ENCODE measurements at places on chromosomes 5 and 9.

DNA sequence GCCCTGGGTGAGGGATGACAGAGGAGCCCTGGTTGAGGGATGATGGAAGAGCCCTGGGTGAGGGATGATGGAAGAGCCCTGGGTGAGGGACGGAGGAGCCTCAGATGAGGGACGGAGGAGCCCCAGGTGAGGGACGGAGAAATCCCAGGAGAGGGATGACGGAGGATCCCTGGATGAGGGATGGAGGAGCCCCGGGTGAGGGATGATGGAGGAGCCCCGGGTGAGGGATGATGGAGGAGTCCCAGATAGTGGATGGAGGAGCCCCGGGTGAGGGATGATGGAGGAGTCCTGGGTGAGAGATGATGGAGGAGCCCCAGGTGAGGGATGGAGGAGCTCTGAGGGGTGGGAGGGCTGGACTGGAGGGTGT, 10.9 kb downstream of the PHF2 start:
- DNase-seq = no peak

GRCh38 chr5:173326501-173326960, 1.7 kb downstream of the STC2 start:
- no peak for DNase-seq

DNA sequence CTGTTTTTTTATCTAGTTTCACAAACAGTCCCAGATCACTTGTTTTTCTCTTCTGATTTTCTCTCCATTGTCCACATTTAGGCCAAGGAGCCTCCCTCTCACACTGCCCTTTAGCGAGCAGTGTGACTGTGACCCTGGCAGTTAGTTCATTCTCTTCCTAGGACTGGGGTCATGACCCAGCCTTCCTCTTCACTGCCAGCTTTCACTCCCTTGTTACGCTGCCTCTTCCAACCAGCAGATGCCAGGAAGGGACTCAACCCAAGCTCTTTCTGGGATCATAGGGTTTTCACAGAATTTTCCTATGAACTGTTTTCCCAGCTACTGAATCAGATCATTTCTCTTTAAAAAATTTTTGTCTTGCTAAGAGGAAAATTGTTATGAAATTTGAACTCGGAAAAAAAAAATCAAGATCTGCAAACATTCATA, 70.9 kb downstream of the LMNB1 start:
- no peak for DNase-seq

- DNase-seq = no peak
Observed at GRCh38 chr9:80326105-80326504, 754.3 kb downstream of the TLE4 start.

DNA sequence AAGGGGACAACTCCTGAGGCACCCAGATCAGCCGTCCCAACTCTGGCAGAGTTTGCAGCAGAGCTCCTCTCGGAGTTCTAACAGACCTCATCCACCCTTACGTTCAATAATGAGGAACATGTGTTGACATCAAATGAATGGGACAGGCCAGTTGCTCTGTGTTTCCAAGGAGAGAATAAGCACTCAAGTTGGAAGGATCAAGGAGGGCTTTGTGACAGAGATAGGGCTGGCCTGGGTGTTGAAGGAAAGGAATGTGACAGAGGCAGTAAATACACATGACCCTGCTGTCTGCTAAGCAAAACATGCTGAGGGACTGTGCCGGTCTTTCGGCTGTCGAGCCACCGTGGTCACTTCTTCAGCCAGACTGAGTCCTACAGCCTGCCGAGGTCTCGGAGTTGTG, 48.2 kb downstream of the GPR107 start:
- no peak for DNase-seq

DNA sequence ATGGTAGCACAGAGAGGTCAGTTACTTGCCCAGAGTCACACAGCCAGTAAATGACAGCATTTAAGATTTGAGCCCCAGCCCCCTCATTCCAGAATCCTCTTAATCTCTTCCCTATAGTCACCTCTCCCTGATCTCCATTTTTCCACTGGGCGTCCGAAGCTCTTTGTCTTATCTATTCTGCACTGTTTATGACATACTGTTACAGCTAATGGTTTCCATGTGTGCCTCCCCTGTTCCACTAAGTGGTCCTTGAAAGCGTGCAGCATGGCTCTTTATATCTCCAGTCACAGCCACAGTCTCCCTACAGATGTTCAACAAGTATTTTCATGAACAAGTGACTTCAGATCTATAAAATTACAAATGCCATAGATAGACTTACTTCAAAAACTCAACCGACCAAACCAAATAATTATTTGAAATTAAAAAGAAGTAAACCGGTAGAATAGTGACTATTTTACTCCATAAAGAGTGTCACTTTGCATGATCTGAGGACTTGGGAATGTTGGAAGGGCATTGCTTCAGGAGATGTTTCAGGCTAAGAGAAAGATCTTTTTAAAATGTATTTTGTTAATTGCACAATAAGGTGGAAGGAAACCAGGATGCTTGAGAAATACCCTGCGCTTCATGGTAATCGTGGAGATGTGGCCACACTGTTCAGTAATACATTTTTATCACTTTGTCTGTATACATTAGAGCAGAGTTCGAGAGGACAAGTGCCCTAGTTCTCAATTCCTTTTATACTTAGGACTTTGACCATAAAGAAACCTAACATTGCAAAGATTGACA, 237.2 kb downstream of the FBXL7 start:
- DNase-seq = no peak

DNA sequence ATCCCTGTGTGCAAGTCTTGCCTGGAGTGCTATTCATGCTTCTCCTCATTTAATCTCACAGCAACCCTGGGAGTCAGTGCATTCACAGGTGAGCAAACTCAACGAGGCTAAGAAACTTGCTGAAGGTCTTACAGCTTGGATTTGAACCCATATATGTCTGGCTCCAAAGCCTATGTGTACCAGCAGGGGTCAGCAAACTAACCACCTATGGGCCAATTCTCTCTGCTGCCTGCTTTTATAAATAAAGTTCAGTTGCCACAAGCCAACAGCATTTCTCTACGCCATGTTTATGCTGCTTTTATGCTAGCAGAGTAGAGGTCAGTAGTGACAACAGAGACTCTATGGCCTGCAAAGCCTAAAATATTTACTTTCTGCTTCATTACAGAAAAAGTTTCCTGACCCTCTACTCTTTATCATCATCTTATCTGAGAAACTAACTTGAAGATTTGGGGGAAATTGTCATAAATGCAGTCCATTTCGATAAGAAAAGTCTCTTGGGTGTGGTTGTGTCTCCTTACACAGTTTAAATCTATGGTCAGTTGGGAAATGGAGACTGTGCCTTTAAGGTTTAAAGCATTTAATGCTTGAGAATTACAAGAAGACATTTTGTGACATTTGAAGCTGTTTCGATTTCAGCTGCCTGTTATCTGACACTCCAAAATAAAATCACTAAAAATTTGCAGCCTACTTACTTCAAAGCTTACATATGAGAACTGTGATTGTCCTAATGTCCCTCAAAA, 137.7 kb downstream of the PRELID2 start:
- peak; percentile 27 for DNase-seq

DNA sequence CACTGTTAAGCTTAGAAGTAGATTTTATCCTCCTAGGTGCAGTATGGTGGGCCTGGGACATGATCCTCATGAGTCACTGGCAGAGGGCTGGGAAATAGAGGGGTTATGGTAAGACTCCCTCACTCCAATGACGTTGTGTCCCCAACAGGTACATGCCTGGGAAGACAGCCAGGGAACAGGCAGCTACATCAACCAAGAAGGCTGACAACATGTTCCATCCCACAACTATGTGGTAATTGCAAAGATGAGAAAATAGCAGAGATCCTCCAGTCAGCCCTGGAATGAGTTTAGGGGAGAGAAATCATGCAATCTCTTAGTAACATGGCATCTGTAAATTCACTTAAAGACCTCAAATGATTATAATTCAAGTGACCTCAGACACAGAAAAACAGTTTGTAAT, 114.4 kb upstream of the LIFR start:
- DNase-seq = no peak

DNA sequence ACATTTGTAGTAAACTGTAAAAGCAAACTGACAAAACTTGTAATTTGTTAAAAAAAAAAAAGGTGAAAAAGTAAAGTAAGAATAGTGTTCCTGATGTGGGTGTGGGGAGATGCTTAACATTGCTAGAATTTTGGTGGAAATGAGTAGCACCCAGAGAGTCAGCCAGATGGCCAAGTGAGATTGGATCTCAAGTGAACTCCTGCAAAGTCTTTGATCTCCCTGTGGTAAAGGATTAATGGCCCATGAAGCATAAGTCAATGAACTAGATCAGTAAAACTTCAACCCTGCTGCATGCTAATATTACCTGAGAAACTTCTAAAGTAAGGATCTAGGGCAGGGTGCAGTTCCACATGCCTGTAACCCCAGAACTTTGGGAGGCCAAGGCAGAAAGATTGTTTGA, 19.0 kb upstream of the FAM169A start:
- no peak for DNase-seq

DNA sequence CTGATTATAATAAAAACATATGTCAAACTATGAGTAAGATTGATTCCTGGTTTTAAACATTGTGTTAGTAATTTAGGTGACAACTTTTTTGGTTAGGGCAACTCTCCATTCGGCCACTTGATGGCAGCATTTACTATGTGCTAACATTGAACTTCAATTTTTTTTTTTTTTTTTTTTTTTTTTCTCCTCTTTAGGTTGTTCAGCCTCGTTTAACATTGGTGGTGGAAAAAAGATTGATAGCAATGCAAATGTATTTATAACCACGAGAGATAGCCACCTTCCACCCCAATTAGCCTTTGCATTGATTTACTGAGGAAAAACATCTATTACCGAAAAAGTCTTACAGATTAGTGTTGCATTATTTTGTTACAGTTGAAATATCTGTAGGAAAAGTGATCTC, 159.1 kb downstream of the CSNK1G3 start:
- DNase-seq = peak; percentile 58
